Activated CD8-positive, alpha-beta memory T cell treated with anti-CD3 and anti-CD28 coated beads for 1 hour (primary cell): ENCODE measurements at places on chromosomes 11 and 22.
A peak's percentile ranks its signal among the peaks of the same experiment; 100 is the strongest.

- no peak for DNase-seq
These were observed 2.6 kb upstream of the NUDT8 start for GRCh38 chr11:67632175-67632981.

DNA sequence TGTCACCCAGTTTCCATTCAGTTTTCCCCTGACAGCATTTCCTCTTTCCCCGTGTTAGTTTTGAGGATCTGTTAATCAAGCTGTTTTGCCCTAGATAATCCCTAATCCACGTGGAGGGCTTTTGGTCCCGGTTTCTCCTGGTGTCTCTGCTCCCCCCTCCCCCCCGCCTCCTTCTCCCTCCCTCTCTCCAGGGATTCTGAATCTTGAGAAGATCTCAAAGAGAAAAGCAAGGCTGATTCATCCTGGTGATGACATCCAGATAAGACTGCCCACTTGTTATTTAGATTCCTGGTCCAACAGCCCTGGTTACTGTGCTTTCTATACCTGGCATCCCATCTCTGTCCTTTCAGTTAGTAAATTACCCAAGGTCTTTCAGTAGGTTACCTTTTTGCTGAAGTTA lies 59.4 kb downstream of the KCNA4 start:
- no peak for DNase-seq

- no peak for DNase-seq
These were observed 70.7 kb downstream of the DGCR2 start for GRCh38 chr22:19051381-19052072.

DNA sequence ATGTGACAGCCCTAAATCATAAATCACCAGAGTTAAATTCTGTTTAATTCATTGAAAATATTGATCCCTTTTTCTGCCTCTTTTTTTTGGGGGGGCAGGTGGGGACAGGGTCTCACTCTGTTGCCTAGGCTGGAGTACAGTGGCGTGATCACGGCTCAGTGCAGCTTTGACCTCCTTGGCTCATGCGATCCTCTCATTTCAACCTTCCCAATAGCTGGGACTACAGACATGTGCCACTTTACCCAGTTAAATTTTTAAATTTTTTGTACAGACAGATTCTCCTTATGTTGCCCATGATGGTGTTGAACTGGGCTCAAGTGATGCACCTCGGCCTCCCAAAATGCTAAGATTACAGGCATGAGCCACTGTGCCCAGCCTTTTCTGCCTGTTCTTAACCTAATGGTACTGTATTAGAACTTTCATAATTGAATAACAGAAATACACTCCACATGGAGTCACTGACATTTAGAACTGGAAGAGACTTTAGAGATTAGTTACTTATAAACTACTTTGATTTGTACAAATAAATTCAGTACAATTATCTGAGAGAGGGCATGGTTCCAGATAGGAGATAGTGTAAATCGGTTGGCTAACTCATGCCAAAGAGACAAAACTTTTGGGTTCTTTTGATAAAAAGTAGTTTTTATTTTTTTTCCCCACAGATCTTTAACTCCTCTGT lies 76.4 kb upstream of the PRODH start:
- no peak for DNase-seq

- no peak for DNase-seq
These were observed 45.8 kb upstream of the MYH9 start for GRCh38 chr22:36433318-36434231.

DNA sequence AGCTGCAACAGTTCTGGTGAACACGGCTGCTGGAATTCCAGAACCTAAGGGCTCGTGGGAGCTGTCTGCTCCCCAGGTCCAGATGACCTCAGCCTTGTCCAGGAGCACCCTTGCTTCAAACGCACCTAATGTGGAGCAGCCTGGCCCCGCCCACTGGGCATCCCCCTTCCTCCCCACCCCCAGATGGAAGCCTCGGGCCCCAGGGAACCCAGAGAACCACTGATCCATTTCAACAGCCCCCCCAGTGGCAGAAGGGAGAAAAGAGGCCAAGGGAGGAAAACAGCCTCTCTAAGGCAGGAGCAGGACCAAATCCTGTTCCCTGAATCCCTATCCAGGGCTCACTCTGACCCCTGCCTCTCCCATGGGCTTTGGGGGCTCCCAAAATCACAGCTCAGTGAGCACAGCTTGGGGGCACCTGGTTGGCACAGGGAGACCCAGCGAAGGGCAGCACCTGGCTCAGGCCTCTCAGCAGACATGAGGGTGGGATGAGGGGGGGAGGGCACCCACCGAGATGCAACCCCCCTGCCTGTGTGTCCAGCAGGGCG lies 1.2 kb downstream of the CYTH4 start:
- DNase-seq: peak; percentile 40

- DNase-seq: no peak
These were observed 17.2 kb downstream of the SYNGR1 start for GRCh38 chr22:39367035-39367434.

GRCh38 chr11:23509023-23509422 lies 648.7 kb upstream of the CCDC179 start:
- DNase-seq: no peak

- DNase-seq: no peak
These were observed 67.4 kb upstream of the DBX1 start for GRCh38 chr11:20227631-20228030.

- DNase-seq: peak; percentile 33
These were observed 30.8 kb upstream of the LRRC10B start for GRCh38 chr11:61477727-61478148.

GRCh38 chr22:49849161-49850020 lies 4.3 kb upstream of the ZBED4 start:
- no peak for DNase-seq

GRCh38 chr11:70698871-70699270 lies 300.5 kb downstream of the CTTN start:
- DNase-seq: no peak

DNA sequence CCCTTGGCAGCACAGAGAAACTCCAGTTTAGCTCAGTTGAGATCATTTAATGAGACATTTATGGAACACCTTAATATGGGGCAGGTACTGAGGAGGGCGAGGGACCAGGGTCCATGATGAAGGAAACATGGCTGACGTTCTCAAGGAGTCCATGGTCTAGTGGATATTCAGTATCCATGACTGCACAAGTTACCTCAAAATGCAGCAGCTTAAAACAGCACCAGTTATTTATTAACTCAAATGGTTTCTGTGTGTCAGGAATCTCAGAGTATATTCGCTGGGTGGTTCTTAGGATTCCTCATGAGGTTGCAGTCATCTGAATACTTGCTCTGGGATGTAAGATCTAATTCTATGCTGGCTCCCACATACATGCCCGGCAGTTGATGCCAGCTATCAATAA lies 346.8 kb downstream of the LARGE1 start:
- no peak for DNase-seq

DNA sequence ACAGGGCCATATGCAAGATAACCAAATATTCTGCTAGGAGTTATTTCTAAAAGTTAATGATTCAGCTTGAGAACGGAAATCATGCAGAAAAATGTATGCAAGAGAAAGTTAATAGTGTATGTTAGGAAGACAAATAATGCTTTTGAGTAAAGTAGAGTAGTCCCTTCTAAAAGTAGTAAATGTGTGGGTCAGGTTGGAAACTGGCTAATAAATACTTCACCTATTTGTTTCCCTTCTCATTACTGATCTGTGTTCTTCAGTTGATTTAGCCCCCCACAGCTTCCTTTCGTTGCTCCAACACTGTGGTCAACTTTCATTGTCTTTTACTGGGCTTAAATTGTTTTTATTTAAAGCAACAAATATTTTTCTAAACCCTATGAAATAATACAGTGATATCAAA lies 444.2 kb downstream of the CNTN5 start:
- no peak for DNase-seq
